Liver (tissue), 10 donors: ENCODE measurements at places on chromosomes 2 and 18. TPM values are rescaled to one million over a fixed set of nuclear protein-coding genes. Genes with fewer than 3 reads are reported as not detected.

POTEC gene
- total RNA-seq, result not detected

SERPINB12 gene
- not detected for total RNA-seq

DSC1 gene
- not detected for total RNA-seq

DNA sequence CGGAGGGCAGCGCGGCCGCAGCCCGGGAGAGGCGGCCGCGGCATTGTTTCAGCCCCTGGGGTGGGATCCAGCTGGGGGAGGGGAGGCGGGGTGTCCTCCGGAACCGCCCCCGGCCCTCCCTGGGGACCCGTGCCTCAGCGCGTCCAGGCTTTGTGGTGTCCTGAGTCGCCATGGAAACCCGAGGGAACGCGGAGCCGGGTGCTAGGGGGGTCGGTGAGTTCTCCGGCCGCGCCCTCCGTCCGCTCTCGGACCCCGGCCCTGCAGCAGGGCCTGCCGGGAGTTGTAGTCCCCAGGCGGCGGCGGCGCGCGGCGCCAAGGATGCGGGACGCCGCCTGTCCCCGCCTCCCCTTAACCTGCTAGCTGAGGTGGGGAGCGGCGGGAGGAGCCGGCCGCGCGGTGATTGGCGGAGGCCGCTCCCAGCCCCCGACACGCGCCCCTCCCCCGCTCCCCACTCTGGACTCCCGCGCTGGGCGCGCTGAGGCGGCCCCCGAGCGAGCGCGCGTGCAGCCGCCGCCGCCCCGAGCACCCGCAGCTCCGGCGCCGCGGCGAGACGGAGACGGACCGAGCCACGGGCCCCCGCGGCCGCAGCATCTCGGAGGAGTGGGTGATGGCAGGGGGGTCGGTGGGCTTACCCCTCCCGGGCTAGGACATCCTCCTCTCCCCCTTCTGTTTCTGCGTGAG, at the start of gene DPYSL5:
DPYSL5 (plus strand) TSS at position 478 of the 681 bp plus-strand sequence. CDS start 50,368 bp downstream, outside the sequence.
- no peaks in the 10 kb centered on the region for H3K36me3 ChIP-seq
- H3K4me3 ChIP-seq, result no peak within 1 kb of the TSS
- no peak within 1 kb of the TSS for H3K27ac ChIP-seq
- DNase-seq, result no peak

DNA sequence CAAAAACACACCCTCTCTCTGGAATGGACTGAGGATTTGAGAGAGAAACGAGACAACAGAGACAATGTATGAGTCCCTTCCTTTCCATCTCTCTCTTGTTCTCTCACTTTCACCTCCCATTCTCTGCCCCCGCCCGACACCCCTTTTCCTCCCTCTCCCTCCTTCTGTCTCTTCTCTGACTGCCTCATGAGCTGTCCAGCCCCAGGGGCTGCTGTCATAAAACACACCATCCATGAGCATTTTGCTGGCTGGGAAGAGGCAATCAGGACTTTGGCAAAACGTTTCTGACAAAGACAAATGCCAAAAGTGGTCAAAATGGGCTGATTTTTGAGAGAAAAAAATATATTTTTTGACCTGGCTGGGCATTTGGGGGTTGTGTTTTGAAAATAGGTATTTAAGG, 377.2 kb downstream of the EN1 start:
- no peak overlapping the region for H3K4me3 ChIP-seq
- H3K36me3 ChIP-seq, result no peaks in the 10 kb centered on the region
- DNase-seq, result no peak
- no peak overlapping the region for H3K27ac ChIP-seq
- no peaks in the 10 kb centered on the region for H3K4me1 ChIP-seq
- H3K27me3 ChIP-seq, result peaks cover 2% of the 10 kb centered on the region

IL36A gene
- total RNA-seq, result not detected
